ENCODE measurements at places on chromosomes 16 and 17. TPM values are rescaled to one million over a fixed set of nuclear protein-coding genes. Genes with fewer than 3 reads are reported as not detected.

GRCh38 chr17:45050481-45051059 lies 862 bp downstream of the DCAKD start:
- no peak for DNase-seq

GRCh38 chr17:75450270-75450669 lies 6.2 kb upstream of the TMEM94 start:
- no peak for DNase-seq

- DNase-seq, result no peak
These were observed 167.2 kb downstream of the PARN start for GRCh38 chr16:14462811-14463210.

GRCh38 chr17:79968116-79968515 lies 67.6 kb downstream of the TBC1D16 start:
- DNase-seq, result no peak

- DNase-seq, result no peak
These were observed 9.3 kb downstream of the CENPX start for GRCh38 chr17:82013341-82013740.

The CACNG4 gene
- 19.2 TPM for polyA plus RNA-seq

- no peak for DNase-seq
These were observed 31.9 kb downstream of the KIFC3 start for GRCh38 chr16:57770361-57770760.

- no peak for DNase-seq
These were observed 8.4 kb upstream of the GAA start for GRCh38 chr17:80092959-80093358.

DNA sequence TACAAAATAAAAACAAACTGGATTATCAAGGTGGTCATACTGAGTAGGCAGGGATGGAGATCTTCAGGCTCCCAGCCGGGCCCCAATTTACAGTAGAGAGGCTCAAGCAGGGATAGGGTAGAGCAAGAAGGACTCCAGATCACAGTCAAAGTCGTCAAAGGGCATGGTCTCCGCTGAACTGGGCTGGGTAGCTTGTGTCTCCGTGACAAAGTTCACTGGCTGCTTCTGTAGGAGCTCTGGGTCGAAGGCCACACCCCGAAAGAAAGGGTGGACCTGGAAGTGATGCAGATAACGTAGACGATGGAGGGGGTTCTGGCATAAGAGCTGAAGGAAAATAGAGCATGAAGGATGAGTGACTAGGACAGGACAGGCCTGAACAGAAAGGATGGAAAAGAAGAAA lies 3.6 kb downstream of the RSKR start:
- DNase-seq, result no peak

GRCh38 chr17:80922580-80923160 lies 69.0 kb upstream of the CHMP6 start:
- no peak for DNase-seq

The SLC16A6 gene
- polyA plus RNA-seq, result 1.3 TPM

The MTMR4 gene
- 42.6 TPM for polyA plus RNA-seq

DNA sequence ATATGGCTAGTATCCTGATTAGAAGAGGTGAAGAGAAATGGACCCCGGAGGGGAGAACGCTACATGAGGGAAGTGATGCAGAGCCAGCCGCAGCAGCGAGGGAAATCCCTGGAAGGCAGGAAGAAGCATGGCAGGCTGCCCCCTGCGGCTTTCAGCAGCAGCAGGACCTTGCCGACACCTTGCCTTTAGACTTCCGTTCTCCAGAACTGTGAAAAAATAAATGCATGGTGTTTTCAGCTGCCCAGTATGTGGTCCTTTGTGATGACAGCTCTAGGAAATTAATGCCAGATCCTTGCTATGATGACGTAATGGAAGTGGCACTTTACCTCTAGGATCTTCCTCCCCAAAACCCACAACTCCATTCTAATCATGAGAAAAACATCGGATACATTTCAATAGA lies 9.7 kb upstream of the ZFP1 start:
- no peak for DNase-seq

DNA sequence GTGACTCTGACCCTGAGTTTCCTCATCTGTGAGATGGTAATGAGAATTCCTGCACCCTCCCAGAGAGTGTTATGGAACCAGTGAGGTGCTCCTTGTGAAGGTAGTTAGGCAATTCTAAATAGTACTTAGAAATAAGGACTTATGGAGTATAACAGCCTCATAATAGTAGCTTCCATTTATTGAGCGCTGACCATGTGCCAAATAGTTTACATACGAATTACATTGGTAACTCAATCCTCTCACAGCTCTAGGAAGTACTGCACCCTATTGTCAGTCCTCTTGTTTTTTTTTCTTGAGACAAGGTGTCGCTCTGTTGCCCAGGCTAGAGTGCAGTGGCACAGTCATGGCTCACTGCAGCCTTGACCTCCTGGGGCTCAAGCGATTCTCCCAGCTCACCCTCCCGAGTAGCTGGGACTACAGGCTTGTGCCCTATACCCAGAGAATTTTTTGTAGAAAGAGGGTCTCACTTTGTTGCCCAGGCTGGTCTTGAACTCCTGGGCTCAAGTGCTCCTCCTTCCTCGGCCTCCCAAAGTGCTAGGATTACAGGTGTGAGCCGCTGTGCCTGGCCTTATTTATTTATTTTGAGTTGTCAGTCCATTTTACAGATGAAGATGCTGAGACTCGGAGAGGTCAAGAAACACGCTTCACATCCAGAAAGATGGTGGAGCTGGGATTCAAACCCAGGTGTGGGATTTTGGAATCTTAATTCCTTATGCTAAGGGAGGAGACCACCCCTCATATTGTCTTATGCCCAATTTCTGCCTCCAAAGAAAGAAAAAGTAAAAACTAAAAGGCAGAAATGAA lies 2.9 kb downstream of the TNS4 start:
- no peak for DNase-seq
